ENCODE measurements at places on chromosomes 3 and 15. TPM values are rescaled to one million over a fixed set of nuclear protein-coding genes. Genes with fewer than 3 reads are reported as not detected.

DNA sequence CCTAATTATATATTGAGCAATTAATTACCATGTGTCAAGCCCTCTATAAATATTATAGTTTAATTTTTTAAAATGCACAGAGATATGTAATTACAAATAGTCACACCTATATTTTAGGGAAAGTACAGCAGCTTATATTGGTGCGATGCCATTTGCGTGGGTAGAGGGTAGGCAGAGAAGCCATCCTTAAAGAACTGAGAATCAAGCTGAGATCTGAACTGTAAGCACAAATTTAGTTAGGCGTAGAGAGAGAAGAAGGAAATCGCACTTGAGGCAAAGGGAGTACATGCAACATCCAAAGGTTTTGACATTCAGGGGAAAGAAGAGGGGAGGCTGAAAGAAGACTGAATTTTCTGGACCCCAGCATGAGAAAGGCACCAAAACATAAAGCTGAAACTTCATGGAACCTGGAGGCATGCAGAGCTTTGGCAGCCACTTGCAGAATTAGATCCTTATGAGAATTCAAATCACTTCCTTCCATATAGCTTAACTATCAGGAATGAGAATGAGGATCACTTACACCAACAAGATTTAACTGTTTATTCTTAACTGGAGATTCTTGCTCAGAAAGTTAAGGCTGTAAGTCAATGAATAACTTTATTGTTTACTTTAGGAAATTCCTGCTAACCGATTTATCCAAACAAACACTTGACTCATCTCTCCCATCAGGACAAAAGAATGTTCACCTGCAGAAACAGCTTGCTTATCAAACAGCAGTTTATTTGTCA is 114.3 kb downstream of the TGFBR2 start:
- DNase-seq: peak; percentile 96

DNA sequence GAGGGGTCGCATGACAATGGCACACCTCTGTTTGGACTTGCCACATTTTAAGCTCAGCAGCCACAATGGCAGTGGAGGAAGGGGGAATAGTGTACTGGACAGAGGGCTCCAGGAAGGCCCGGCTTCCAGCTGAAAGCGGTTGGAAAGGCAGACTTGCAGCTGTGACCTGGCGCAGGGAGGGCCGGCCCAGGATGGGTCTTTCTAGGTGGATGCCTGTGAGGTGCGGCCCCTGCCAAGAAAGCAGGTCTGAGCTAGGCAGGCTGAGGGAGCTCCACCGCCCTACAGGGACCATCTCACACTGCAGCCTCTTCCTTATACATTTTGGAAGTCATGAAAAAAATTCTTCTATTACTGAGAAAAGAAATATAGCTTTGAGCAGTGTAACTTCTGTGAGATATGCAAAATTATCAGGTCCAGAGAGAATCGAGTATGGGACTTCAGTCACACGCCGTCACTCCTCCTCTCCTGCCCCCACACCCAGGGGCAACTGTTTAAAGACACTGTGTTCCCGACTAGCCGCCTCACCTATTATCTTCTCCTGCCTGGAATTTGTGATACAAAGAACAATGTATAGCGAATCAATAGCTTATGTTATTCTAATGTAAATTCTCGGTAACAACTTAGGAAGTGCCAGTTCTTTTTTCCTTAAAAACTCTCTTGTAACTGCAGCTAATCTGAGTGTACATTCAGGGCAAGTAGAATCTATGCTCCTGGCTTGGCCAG is 331.0 kb downstream of the OCA2 start:
- no peak for DNase-seq

DNA sequence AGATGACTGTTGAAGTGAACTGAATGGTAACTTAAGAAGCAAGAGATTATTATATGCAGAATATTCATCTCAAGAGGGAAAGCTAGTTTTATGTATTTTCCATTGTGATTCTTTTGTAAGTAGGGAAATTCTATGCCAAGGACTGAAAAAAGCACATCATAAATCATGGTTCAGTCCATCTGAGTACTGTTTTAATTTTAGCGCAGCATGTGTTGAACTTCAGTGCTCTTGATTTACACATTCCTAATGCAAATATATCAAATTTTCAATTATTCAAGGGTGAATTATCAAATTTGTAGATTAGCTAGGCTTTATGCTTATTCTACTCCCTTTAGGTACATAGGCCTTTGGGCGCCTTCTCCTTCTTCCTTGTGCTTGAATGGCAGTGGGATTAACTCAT is 50.3 kb upstream of the TCF12 start:
- no peak for DNase-seq

DNA sequence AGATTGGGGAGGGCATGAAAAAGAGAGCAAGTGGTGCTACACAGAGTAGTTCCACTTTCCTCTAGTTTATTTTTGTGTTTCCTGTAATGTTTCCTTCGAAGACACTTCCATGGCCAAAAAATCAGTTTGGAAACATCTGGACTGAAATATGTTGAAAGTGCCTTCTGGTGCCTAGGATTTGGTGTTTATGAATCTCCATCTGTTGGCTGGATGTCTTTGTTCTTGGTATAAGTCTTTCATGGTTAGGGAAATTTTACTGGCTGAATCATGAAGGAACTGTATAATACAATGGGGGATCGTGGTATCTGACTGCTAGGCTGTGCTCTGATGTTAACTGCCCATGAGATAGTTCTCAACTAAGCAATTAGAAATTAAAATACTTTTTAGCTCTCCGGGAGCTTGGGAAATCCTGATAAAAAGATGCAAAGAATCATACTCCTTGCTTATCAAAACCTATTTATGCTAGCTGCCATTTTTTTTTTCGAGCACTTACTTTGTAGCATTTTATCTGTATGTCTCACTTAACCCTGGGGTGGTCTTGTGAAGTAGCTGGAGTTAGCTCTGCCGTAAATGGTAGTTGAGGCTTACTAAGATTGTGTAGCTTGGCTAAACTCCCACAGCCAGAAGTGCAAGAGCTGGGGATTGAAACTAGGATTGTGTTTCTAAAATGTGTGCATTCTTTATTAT is 21.9 kb downstream of the AKAP13 start:
- no peak for DNase-seq

EXD1 gene
- under 0.01 TPM for total RNA-seq

FBXO40 gene
- total RNA-seq: not detected
